Cardiac septum (tissue), 1 donor: ENCODE measurements at places on chromosomes 7 and 10.

GRCh38 chr7:54632696-54633095, 90.5 kb downstream of the VSTM2A start:
- DNase-seq = no peak

DNA sequence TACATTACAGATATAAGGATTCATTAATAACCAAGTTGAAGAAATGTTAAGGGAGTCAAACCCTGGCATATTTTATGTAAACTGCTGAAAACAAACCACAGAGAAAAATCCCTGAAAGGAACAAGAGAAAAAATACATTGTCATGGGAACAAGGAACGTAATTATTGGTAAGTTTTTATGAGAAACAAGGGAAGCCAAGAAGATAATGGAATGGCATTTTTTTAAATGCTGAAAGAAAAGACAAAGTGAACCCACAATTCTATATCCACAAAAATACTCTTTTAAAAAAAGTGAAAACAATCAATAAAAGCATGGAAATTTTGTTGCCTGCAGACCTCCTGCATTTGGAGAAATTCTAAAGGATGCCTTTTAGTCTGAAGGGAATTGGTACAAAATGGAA, 136.4 kb downstream of the CD36 start:
- DNase-seq = no peak

GRCh38 chr7:116380025-116380424, 119.5 kb upstream of the CAV2 start:
- DNase-seq = no peak

DNA sequence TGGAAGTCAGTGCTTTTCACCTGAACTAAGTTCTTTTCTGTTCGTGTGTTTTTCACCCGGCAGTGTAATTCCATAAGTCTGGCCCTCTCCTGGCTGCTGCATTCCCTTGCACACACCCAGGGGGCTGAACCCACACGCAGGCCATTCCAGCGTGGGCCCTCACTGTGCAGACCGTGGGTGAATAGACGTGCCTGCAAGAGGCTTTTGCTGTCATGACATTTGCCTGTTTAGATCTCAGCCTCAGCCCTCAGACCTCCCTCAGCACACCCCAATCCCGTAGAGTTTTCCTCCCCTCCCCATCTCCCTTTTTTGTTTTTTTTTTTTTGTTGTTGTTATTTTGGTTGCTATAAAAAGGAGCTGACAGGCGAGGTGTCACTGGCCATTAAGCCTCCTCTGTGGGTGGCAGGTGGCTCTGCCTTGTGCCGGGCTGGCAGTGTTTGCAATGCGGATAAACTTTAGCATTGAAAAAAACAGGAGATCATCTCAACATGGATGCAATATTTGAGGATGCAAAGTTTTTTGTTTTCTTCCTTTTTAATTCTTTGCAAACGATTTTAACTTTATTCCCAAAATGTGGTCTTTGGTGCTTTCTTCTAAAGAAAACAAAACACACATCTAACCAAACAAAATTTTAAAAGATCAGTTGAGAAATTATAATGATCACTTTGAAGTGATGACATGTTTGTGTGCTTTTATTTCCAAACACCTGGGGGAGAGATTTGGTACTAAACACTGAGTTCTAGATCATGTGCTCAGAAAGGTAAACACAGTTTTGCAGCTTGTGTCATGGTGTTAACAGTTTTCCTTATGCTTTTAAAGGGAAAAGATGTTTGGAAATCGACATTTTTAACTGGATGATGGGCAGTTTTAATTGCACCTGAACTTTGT, 58.8 kb downstream of the WDR37 start:
- DNase-seq = no peak

DNA sequence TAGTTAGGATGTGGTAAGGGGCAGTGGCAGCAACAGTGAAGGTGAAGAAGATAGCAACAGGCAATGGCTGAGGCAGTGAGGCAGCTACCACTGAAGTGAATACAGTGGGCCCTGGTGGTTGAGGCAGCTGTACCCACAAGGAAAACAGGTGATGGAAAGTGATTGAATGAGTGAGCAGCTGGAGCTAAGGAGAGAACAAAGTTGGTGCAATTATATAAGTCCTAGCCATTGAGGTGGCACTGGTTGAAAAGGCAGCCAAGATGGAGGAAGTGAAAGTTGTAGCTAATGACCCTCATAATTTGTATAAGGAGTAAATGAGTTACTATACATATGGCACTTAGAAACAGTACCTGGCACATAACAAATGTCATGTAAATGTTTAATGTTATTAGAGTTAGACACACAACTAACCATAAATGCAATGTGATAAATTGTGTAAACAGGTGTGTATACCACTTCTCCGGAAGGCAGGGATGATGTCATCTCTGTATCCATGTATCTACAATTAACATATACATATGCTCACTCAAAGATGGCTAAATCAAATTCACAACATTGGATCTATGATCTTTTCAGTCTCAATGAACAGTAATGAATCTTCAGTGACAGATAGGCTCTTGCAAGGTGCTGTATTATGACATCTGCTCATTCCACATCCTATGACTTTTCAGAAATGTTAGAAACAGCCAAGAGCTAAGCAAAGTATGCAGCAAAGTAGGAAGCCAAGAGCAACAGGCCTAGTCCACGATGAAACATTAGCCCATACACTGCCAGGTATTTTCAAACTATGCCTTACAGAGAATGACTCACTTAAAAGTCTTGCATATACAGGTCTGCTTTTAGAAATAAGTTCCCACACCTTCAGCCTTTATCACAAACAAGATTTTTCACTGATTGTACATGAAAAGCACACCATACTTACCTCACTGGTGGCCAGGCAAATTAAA, 10.7 kb downstream of the XPNPEP1 start:
- DNase-seq = no peak

DNA sequence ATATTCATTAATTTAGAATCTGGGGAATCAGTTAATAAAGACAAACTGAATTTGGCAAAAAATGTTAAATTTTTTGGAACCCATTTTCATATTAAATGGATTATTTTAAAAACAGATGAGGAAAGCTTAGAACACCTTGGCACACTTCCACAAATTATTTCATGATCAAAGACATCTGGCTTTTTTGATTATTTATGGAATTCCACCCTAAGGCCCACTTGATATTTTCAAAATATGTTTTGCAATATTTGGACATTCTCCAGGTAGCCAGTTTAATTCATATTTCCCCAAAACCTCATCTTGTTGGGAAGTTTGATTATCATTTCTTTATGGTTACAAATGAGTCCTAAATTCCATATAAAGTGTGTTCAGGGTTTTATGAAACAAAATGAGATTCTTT, 129.9 kb downstream of the DOCK4 start:
- no peak for DNase-seq

- no peak for DNase-seq
These were observed 35.3 kb downstream of the SLC16A9 start for GRCh38 chr10:59674215-59674836.

DNA sequence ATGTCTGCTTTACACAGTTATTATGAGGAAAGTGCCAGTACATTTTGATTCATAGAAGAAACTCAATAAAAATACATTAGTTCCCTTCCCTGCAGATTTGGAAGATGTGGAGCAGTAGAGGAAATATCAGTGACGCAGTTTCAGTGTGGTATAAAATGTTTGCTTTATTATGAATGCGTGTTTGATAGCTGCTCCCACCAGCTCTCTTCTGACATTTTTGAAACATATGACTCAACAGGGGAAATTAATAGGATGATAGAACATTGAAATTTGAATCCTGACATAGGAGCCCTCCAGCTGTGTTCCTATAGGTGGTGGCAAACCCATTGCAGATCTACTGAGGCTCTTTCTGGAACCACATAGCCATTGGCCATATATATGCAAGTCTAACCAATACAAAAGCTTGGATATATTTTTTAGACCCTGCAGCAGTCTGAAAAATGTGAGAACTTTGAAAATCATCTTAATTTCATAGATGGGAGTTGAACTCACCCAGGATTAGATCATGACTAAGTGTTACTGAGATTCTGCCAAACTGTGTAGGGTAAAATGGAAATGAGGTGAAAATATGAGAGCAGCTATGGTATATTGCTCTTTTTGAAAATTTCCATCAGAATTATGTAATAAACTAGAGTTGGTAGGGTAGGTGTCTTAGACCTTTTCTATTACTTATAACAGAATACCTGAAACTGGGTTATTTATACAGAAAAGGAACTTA, 47.8 kb downstream of the BZW2 start:
- no peak for DNase-seq

DNA sequence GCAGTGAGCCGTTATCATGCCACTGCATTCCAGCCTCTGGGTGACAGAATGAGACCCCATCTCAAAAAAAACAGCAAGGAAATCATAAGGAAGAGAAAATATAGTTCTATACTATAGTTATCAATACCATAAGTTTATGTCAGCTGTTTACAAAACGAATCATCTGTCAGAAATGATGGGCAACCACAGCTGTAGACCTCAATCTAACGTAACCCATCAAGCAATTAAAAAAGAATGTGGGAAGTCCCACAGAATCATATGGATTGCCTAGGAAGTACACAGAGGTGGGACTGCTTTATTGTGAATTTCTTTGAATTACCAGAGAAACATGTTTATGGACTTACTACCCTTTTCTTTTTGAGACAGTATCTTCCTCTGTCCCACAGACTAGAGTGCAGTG, 6.9 kb downstream of the NRBF2 start:
- no peak for DNase-seq

DNA sequence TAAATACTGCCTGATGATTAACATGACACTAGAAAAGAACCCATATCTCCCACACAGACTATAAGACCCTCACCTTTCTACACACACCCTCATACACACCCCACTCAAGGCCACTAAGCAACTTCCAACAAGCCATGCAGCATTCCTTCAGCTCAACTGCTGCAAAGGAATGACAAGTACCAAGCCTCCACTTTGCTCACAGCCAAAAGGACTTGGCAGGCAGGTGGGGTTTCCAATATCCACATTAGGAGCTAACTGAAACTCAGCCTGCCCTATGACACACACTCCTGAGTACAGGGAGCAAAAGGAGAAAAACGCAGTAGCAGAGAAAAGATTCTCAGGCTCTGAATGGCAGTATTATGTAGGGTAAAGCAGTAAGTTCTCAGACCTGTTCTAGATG, 13.4 kb downstream of the USP54 start:
- DNase-seq = peak; percentile 78

DNA sequence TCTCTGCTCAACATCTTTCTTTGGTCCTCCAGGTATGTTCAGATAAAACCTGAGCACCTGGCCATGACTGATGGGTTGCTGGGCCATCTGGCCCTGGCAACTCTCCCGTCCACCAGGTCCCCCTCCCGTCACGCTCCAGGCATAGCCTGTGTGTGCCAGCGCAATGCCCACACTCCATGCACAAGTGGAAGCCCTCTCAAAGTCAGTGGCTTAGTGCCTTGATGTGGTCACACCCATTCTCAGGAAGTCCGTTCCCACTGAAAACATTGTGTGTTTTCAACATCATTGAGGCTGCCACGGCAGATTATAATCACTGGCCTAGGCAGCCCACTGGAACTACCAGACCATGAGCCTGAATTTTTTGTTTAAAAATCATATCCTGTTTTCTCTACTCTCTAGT, 170.6 kb upstream of the LANCL2 start:
- DNase-seq = no peak

GRCh38 chr10:124242791-124243190, 149.4 kb upstream of the CHST15 start:
- peak; percentile 15 for DNase-seq

DNA sequence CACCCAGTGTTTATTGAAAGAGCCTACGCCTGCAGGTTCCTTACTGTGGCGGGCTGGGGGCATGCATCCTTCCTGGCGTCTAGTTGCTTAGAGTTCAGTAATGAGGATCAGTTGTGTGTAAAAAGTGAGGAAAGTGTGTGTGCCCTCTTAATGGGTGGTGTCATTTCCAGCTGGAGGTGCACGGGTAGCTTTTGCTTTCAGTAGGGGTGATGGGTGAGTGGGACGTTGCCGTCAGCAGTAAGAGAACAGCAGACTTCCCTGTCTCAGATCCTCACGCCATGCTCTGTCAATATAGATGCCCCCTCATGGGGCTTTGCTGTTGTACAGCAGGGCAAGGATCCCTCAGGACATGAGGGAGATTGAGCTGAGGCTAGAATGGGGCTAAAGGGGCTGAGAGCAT, 352.6 kb upstream of the GALNT17 start:
- DNase-seq = no peak

- DNase-seq = no peak
These were observed at the start of gene TET1 for GRCh38 chr10:68560186-68560942. TET1 (plus strand) TSS chr10:68560337; CDS start chr10:68572339, 12,002 bp downstream.

DNA sequence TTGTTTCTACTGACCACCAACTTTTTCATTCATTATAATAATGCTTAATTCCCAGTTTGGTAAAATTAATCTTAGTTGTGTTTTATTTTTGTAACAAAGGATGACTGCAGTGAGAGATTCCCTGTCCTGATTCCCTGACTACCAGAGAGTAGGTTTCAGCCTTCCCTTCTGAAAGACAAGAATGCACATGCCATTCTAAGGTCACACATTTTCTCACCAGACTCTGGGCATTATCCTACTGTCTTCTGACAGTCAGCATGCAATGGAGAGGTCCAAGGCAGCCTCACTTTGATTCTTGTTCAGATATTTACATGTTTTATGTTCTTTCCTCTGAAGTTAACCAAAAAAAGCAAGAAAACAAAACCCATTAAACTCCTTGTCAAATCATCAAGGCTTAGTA, 372.7 kb upstream of the CDC14C start:
- no peak for DNase-seq

GRCh38 chr10:99548041-99548530, 15.3 kb downstream of the NKX2-3 start:
- no peak for DNase-seq

- no peak for DNase-seq
These were observed 33.9 kb downstream of the DNAJC1 start for GRCh38 chr10:21969326-21970287.

DNA sequence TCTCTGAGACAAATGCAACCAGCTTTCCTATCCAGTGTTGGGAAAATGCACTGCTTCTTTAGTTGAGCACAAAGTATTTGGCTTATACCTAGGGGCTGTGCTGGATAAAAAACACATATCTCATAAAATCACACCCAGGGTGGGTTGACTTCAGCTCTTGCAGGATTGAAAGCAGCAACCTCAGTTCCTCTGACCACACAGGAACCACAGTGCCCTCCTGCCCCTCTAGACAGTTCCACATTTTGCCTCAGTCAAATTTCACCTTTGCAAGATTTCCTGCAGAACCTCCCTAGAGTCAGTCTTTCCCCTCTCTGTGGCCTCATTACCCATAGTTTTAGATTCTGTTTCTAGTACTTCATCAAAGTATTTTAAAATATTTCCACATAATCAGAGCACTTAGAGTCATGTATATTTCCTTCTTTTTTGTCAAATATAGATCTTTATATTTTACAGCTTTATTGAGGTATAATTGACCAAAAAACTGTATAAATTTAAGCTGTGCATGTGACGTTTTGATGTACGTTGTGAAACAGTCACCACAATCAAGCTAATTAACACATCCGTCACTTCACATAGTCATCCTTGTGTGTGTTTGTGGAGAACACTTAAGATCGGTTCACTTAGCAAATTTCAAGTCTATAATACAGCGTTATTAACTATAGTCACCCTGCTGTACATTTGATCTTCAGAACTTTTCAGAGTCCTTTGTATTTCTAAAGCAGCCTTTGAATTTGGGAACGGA, 37.0 kb upstream of the EGR2 start:
- DNase-seq = no peak
